GM12878 (cell line): ENCODE measurements at places on chromosomes 2 and 18. TPM values are rescaled to one million over a fixed set of nuclear protein-coding genes. Genes with fewer than 3 reads are reported as not detected.

- DNase-seq, result no peak
These were observed 34.7 kb downstream of the PTPN18 start for GRCh38 chr2:130390460-130391057.

DNA sequence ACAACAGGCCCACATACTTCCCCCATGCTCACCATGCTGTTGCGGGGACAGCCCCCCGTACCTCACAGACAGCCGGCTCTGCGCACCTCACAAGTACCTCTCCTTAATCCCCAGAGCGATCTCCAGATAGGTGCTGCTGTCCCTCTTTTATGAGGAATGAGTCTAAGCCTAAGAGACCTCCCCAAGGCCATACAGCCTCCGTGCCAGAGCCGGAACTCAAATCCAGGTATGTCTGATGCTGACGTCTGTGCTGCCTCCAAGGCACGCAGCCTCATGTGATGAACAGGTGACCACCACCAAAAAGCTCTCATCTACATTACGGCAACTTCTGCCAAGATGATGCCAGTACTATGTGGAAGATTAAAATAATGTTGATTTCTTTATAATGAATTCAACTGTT is 85.2 kb downstream of the EIPR1 start:
- DNase-seq, result no peak

GRCh38 chr2:65594150-65594549 is 161.8 kb upstream of the SPRED2 start:
- no peak for DNase-seq

DNA sequence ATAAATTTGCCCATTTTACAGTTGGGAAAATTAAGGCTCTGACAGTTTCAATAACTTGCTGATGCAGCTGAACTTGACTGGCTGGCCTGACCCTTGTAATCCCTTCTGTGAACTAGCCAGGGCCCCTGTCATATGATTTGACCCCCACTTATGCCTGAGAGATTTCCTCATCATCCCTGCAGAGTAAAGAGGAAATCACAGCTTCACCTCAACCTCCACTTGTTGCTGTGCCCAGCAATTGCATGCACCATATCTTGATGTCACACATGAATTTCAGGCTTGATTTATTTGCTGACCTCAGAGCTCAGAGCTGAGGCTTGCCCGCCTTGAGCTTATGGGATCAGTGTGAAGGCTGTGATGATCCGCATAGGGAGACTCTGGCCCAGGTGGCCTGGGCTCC is 108.1 kb downstream of the ACOXL start:
- no peak for DNase-seq

GRCh38 chr18:33034945-33035344 is 262.1 kb upstream of the KLHL14 start:
- DNase-seq, result no peak

DNA sequence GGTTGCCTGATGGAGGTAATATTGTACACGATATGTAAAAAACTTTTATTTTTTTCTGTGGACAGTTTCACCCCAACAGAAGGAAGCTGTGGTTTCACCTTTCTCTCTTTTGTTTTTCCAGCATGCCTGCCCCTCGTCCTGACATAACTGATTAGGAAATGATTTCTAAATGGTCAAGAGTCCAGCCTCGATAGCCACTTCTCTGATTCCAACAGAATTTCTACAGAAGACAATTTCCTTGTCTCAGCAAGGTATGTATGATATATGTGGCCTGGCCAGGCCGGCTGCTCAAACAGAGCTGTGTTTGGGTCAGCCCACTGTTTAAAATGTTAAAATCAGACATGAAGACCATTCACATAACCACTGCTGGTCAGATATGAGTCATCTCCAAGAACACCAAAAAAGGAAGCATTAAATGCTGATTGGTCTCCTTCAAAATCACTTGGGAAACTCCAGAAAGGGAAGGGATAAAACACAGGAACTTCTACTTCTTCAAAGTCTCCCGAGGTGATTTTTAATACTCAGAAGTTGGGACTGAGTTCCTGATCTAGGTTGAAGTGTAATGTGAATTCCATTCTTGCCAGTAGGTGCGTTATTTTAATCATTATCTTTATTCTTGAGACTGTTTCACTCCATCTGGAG is 22.3 kb downstream of the ATP8B1 start:
- DNase-seq, result peak; percentile 17

DNA sequence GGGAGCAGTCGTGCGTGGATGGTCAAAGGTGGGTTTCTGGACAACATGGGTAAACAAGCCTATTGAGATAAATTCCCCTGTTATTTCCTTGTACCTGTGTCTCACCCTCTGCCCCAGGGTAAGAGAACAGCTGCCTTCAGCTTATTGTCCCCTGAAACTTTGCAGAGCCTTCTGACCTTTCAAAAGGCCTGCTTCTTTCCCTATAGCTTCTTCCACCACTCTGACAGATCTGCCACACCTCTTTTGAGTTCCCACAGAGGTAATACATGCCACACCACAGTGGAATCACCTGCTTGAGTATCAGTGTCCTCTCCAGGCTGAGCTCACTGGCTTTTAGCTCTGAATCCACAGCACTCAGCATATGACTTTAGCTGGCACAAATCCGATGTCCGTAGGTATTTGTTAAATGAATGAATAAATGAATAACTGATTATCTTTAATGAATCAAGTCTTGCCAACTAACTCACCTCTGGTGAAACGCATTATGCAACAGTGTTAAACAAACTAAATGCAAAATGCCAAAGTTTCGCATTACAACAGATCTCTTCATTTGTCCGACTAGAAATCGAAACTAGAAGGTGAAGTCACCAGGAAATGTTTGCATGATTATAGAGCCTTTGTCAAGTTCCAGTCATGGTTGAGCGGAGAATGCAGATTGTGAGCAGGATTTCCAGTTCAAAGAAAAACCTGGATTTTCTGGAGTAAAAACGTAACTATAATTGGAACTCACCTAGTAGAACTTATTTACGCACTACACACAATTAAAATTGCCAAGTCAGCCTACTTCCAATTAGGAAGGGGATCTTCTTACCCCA is 16.4 kb downstream of the DYNAP start:
- no peak for DNase-seq

DNA sequence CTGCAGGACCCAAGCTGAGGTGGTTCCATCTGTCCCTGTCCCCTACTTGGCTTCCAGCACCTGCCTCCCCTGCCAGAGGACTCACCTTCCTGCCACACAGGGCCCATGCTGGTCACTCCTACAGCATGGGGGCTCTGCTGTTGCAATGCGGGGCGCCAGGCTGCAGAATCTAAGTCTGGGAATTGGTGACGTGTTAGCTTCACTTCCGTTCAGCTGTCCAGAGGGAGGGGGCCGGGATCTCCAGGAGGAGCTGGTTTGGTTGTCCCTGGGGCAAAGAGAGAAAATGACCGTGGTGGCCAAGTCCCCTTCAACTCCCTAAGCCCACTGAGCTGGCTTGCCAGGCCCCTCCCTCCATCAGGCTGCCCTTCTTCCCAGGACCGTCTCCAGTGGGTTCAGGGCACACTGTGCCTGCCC is 69.5 kb downstream of the IL1R2 start:
- DNase-seq, result no peak

DNA sequence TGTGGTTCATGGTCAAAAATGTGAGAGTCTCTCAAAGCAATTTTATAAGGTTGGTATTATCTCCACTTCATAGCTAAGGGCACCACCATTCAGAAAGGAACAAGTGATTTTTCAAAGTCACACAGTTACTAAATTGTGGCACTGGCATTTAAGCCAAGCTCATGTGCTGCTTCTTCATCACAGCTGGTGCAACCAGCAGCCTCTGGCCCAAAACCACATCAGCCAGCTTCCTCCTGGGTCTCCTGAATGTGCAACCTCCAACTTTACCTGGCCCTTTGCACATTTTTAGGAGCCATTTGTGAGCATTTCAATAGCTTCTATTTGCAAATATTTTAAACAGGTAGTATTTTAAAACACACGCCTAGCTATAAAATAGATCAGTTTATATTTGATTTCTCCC is 293.7 kb downstream of the BCL11A start:
- DNase-seq, result no peak

- no peak for DNase-seq
These were observed 95.9 kb upstream of the STON1 start for GRCh38 chr2:48434101-48434500.

DNA sequence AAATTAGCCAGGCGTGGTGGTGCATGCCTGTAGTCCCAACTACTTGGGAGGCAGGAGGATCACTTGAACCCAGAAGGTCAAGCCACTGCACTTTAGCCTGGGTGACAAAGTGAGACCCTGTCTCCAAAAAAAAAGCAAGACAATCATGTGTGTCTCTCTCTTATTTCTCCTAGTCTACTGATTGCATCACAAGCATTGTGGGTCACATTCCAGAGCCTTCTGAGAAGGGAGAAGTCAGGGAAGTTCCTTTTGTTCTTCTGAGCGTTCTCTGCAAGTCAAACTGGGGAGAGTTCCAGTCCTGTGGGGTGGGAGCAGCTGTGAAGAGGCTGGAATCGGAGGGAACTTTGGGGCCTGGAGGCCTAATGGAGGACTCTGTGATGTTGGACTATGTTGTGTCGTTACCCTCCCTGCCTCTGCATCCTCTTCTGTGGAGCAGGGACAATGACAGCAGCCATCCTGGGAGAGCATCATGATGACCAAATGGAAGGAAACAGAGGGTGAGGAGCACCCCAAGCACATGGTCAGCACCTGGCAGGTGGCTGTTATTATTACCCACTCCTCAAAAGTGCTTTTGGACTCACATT is 115.4 kb downstream of the MRO start:
- no peak for DNase-seq

DNA sequence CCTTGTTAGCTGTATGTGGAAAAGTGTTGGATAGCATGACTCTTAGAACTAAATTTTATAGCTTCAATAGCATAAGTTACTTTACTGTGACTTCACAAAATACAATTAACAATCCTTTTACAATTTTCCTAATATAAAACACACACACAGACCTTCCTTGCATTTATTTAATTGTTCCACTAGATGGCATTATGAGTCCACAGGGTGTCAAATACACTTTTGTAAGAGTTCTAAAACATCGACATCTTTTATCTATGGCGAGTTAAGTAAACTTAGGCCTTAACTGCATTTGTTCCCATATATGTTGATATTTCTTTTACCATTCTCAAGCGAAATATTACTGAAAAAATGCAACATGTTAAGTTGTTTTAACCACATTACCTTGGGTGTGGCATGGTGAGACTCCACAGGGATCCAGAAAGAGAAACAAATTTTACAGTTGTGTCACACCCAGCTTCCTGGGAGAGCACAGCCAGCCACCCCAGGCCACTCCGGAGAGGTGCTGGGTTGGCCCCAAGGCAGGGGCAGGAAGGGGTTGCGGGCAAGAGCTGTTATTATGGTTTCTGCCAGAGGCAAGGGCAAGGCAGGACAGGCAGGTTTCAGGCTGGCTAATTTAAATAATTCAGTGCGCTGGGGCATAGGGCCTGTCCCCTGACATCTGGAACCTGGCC is 312.4 kb upstream of the MC4R start:
- no peak for DNase-seq

- DNase-seq, result no peak
These were observed 12.8 kb upstream of the ONECUT2 start for GRCh38 chr18:57422313-57422872.

Gene LIMS4
- 0.40 and 0.49 TPM in 2 replicates for total RNA-seq

Gene TMEM37
- 0.16 and 0.44 TPM in 2 replicates for total RNA-seq

DNA sequence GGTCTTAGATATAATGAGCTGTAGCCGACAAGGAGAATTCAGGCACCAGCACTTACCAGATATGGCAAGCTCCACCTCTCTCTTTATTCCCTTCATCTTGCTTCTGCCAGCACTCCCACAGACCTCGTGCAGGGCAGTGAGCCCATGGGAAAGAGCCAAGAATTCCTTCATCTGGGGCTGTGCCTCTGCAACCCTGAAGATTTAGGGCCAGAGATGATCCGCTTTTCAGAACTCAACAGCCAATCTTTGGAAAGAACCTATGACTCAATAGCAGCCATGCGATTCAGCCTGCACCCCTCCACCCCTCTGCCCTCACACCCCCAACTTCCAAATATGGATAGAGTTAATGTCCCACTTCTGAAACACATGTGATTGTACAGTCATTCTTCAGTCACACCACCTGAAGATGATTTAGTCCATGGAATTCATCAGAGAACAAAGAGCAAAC is 533.7 kb upstream of the TNP1 start:
- DNase-seq, result no peak

GRCh38 chr2:19454125-19454524 is 95.7 kb upstream of the OSR1 start:
- DNase-seq, result no peak

DNA sequence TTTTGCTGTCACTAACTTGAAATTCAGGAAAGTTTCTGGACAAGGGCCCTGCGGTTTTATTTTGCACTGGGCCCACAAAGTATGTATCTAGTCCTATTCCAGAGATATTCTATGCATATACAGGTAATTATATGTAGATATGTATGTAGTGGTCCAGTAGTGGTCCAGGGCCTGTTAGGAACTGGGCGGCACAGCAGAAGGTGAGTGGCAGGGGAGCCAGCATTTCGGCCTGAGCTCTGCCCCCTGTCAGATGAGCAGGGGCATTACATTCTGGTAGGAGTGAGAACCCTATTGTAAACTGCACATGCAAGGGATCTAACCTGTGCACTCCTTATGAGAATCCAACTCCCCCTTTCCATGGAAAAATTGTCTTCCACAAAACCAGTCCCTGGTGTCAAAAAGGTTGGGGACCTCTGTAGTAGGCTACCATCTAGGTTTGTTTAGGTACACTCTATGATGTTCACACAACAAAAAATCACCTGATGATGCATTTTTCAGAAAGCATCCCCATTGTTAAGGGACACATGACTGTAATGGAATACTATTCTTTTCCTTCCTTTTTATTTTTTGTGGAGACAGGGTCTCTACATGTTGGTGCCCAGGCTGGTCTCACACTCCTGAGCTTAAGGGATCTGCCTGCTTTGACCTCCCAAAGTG is 2.8 kb upstream of the PPP4R3B start:
- DNase-seq, result no peak

DNA sequence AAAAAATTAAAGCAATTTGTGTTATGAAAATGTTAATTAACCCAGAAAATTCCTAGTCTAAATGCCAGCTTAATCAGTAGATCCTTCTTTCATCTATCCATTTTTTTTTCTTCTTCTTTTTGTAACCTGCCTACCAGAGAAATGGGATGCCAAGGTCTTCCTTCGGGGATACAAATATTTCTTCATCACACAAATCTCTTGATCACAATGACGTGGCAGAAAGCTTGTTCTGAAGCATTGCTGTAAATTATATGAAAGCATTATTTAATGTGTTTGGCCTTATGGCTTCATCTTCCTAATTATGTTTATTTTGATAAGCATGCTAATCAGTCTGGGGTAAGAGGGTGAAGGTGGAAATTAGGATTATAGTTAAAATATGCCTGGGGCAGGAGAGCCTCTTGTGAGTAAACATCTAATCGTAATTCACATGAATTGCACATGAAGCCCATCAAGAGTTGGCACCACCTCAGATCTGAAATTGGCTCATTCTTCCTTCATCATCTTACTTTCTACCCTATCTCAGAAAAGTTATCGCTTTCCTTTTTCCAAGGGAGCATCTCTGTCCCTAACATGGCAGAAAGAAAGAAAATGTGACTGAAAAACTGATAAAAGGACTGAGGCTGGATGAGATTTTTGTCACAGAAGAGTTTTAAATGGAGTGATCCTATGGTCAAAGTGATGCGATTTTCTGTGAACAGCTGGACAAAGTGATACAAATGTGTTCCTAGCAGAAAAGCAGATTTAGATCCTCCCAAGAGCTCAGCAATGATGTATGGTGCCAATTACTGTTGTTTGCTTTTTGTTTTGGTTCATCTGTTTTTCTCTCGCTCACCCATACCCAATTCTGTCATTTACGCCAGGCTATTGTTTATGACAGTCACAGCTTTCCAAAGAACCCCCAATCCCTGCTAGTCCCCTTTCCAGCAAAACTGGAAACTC is 76.9 kb upstream of the PMAIP1 start:
- no peak for DNase-seq

Gene TUBB8B
- not detected in 2 replicates for total RNA-seq

- no peak for DNase-seq
These were observed 165.7 kb downstream of the RTP5 start for GRCh38 chr2:242034996-242035814.
